Stimulated activated CD4-positive, alpha-beta T cell treated with anti-CD3 and anti-CD28 coated beads, Interleukin-15, amount 100 ng/mL, for 24 hours (primary cell): ENCODE measurements at places on chromosomes 5 and 9.

GRCh38 chr9:13688990-13689600 lies 409.6 kb upstream of the MPDZ start:
- no peak for DNase-seq

DNA sequence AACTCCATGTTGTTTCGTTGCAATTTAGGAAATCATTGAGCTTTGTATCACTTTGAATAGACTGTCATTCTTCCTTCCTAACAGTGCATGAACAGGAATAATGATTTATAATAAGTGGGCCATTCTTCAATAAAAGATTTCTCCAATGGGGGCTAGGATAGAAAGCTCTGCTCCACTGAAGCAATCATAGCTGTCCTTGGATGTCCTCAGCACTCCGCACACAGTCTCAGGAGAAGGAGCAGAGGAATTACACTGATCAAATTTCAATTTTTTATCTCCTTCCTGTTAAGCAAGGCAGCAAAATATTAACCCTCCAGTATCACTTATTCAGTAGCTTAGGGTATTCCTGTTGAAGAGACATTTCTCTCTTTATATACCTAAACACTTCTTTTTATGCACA lies 532.7 kb upstream of the ST8SIA4 start:
- DNase-seq: no peak

GRCh38 chr5:53035868-53036381 lies 46.8 kb downstream of the ITGA2 start:
- no peak for DNase-seq

DNA sequence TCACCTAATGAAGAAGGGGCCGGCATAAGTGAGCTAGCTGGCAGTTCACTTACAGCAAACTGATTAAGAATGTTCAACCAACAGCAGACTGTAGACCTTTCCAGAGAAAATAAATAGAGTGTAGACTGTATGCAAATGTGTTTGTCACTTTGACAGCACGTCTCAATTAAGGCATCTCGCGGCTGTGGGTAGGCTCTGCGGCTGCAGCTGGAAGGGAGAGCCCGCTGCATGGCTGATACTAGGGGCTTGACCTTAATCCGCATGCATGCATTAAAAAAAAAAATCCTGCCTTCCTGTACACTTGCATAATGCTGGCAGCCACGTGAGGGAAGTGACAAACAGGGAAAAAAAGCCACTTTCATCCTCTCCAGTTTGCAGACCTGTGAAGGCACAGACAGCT lies 82.3 kb downstream of the CRB2 start:
- DNase-seq: no peak

DNA sequence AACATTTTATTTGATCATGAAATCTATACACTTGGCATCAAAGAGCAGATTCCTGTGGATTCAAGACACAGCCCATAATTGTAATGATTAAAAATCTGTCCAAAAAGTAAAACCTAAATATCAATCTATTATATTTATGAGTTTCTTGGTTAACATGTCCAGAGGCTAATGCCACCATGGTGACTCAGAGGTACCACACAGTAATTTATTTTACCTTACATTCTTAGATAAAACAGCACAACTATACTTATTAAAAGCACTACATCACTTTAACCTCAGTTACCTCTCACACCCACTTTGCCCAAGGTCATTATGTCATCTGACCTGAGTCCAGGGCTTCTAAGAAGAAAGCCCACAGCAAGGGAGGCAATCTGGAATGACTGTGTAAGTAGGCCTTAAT lies 519.2 kb downstream of the RASEF start:
- DNase-seq: no peak

DNA sequence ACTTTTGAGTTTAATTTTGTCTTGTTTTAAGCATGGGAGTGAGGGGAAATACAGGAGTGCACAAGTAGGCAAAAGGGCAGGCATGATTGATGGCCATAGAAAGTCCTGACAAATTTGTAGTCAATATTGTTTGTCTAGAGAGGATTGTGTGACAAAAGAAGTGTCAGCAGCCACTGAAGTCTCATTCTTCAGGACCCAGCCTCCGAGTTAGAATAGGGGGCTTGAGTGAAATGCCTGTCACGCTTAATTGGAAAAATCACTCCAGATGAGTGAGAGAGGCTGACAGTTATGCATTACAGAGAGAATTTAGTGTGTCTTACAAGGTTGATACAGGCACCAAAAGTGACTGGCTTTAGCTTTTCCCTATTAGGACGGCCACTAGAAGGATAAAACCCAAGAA lies 81.9 kb upstream of the RPS23 start:
- no peak for DNase-seq

DNA sequence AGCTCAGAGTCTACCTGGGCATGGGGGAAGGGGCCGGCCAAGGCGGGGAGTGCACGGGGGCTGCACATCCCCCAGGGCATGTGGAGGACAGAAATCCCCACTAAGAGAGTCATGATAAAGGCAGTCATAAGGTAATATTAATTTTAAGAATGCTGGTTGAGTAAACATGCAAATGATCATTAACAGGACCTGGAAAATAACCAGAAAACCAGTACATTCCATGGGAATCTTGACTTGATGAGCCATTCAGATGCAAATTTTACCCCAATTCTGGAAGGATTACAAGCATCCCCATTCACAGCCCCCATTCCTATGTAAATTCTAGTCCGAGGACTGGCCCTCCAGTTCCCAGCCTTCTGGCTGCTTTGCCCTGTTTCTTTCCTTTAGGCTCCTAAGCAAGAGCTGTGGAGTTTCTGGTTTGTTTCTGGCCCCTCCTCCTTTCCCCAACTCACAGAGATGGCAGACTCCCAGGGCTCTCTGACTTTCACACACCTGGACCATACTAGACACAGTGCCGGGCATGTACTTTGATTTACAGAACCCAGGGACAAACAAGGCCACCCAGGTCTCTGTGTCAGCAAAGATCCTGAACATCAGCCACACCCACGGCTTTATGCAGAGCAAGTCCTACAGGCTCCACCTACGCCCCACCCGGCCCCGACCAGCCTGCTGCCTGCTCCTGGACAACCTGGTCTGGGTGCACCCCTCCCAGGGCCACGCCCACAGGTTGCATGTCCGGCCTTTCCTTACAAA lies 62.7 kb downstream of the SEMA4D start:
- DNase-seq: no peak

DNA sequence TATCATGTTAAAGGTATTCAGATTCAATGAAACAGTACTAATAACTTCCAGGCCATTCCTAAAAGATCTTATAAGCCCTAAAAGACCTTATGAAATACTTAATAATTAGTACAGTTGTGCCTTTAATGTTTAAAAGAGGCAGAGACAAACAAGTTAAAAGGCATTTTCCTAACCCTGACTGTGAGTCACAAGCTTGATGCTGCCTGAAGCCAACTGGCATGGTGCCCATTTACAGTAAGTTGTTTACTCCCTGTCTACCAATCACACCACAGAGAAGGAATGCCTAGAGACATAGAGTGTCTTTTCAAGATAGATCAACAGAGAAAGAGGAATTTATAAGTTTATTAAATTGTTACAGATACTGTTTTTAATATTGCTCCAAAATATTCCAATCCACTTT lies 47.8 kb downstream of the NR3C1 start:
- peak; percentile 38 for DNase-seq

GRCh38 chr9:129184596-129185122 lies 6.6 kb upstream of the IER5L start:
- no peak for DNase-seq

GRCh38 chr9:124098141-124098905 lies 86.8 kb downstream of the LHX2 start:
- no peak for DNase-seq

DNA sequence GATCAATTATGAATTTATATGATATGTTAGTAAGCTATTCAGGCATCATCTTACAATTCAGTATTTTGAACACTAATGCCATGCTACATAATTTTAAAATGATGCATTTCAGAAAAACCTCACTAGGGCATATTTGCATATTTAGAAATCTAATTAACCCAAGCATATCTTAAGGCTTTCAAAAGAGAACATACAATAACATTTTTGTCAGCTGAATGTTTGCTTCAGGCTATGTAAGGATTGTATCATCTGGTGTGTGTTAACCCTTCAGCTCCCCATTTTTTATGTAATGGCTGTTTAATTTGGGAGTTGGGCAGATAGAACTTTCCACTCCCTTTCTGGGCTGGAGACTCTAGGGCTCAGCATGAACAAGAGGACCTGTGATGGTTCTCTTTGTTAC lies 299.1 kb upstream of the EFNA5 start:
- no peak for DNase-seq

- DNase-seq: no peak
These were observed 479.9 kb upstream of the ZNF462 start for GRCh38 chr9:106383072-106383471.

DNA sequence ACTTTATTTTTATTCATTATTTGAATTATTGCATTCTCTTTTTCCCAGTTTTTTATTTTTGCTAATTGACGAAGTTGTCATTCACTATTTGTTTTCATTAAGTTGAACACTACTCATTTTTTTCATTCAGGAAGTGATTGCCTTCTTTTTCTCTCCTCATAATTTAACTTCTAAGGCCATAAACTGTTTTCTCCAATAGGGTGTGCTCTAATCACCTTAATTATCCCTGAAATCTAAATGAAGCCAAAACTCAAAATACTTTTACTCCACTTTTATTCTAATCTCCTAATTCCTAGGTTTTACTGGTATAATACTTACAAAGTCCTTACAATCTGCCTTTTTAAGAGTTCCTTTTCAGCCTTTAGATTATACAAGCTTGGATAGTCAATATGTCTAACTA lies 2.9 kb upstream of the OR13C2 start:
- no peak for DNase-seq

DNA sequence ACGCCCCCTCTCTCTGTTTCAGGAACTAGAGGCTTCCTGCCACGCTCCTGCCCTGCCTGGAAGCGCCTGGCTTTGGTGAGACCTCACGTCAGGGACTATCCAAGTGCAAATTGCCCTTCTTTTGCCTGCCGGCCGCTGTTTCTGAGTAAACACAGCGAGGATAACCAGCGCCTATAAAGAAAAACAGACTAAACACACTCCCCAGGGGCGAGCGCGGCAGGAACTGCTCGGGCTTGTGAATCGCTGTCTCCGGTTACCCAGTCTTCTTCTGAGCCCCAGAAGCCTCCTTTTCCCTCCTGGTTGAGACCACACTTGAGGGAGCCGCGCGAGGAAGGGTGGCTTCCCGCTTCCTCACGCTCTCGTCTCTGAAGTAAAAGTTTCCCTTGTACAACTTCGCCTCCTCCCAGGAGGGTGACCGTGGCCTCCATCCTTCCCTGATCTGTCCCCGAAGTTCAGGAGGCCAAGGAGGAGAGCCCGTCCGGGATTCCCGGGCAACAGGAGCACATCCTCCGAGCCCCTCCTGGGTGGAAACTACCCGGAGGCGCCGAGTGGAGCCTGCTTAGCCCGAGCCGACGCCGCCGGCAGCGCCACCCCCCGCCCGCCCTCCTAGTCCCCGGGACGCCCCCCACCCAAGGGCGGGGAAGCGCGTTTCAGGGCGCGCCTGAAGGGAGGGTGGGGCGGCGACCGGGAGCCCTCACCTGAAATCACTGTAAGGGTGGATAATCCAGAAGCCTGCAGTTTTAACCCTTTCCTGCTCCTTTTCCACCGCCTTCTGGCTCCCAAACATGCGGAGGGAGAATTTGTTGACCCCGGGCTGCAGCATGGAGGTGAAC lies 993 bp downstream of the HCN1 start:
- peak; percentile 1 for DNase-seq

DNA sequence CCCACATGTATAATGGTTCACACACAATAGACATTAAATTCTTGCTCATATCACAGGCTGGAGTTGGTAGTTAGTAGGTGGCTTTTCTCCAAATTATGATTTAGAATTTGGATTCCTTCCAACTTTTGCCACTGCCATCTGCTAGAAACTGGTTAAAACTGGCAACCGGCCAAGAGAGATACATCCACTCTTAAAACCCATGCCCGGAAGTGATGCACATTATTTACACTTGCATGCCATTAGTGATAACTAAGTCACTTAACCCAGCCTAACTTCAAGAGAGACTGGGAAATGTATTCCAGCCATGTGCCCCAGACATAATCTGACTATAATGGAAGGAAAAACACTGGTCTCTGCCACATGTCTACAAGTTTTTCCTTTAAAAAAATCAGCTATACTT lies 395.7 kb upstream of the SEMA6A start:
- DNase-seq: no peak

DNA sequence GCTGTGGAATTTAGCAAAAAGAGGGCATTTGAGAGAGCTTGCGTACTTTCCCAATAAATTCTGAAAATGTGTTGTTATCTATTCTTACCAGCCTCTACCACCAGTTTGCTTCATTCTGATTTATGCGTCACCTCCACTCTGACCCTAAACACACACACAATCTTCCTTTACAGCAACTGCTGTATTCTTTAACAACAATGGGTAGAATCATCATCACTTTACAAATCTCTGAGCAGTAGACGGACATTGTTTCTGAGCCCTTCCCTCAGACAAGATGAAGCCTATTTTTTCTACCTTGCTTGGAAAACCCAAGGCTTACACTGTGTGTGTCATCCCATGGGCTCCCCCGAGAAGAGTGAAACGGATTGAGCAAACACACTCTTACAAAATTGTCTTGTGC lies 83.1 kb upstream of the RASA1 start:
- DNase-seq: no peak

GRCh38 chr9:8622871-8623270 lies 823.3 kb upstream of the DMAC1 start:
- no peak for DNase-seq

GRCh38 chr5:83375049-83375745 lies 96.3 kb upstream of the VCAN start:
- no peak for DNase-seq

DNA sequence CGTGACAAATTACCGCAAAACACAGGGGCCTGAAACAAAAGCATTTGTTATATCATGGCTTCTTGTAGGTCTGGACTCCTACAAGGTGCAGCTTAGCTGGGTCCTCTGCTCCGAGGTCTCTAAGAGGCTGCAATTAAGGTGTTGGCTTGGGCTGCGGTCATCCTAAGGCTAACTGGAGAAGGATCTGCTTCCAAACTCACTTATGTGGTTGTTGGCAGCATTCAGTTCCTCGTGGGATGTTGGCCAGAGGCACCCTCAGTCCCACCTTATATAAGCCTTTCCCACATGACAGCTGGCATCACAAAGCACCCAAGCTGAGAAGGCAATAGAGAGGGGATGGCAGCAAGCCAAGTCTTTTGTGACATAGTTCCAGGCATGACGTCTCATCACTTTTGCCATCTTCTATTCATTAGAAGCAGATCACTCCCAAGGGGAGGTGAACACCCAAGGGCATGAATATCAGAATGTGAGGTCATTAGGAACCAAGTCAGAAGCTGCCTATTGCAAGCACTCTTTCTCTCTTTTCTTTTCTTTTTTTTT lies 47.9 kb upstream of the ZBTB43 start:
- DNase-seq: no peak

GRCh38 chr9:84513473-84513872 lies 156.1 kb upstream of the NTRK2 start:
- no peak for DNase-seq

- DNase-seq: peak; percentile 3
These were observed 500.0 kb upstream of the C9orf72 start for GRCh38 chr9:28073270-28073669.
